ENCODE measurements at places on chromosomes 7 and 10.

DNA sequence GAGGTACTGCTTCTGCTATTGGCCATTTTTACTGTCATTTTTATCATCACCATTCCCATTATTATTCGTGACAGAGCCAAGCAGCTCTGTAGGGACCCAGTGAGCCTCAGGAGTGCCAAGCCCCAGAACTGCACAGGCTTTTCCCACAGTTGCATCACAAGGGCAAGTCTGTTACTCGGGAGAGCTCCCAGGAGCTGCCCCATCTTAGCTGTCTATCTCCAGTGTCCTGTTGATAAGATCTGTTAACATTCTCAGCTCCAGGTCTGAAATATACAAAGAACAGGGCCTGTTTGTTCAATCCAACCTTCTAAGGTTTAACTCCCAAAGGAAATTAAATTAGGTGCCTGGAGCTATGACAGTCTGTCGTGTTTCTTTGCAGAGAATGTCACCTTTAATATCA, 20.2 kb upstream of the TRIM8 start:
- DNase-seq = no peak

GRCh38 chr10:124529661-124530214, 68.1 kb downstream of the LHPP start:
- no peak for DNase-seq

DNA sequence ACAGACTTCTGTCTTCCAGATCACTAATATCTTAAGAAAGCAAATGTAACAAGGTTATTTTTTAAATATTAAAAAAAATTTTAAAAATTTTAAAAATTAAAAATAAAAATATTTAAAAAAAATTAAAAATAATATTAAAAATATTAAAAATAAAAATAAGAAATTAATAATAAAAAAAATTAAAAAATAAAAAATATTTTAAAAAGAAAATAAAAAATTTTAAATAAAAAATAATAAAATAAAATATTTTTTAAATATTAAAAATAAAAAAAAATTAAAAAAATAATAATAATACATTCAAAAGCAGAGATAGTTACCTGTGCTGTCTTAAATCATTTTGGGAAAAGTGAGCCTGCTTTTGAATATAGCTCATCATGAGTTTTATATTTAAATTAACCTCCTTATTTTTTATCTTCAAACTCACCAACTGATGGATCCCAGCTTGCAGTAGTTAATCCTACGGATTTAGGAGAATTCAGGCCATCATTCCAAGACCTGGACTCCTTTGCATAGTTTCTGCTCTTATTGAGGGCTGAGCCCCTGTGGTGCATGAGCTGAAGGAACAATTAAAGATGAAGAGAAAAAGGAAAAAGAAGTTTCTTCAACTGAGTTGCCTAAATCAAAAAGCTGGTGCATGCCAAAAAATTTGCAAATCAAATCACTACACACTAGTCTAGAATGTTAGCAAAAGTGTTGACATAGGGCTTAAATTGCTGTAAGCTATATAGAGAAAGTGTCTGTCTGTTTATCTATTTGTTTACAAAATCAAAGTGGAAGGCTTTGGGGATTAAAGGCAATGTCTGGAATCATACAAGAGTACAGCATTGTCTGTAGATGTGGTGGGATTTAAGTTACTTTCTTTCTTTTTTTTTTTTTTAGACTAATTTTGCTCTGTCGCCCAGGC, 50.5 kb upstream of the ZNF438 start:
- DNase-seq = no peak

DNA sequence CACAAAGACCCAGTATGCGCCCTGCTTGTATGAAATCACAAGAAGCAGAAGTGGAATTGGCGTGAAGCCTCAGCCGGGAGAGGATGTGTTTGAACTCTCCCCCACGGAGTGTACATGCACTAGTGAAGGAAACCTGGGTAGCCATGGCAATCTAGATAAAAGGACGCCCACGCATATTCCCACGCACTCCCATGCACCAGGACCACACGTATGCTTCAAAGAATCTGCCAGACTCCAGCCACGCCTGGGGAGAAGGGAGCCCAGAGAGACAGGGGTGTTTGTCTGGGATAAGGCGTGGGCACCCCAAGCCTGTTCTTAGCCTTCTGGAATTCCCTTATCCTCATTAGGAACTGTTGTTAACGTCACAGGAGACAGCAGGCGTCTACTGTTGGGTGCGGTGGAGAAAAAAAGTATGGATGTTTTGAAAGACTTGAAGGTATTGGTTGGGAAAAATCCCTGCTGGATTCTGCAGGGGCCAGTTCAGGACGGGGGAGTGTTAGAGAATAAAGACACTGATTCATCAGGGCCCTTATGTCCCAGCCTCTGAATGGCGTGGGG, 28.9 kb upstream of the ECHDC3 start:
- DNase-seq = no peak

- no peak for DNase-seq
These were observed 51.6 kb downstream of the HBP1 start for GRCh38 chr7:107220356-107220755.

- peak; percentile 81 for DNase-seq
These were observed 38.2 kb downstream of the TNS3 start for GRCh38 chr7:47543714-47544113.

GRCh38 chr10:84406561-84406960, 78.2 kb downstream of the CCSER2 start:
- DNase-seq = no peak

DNA sequence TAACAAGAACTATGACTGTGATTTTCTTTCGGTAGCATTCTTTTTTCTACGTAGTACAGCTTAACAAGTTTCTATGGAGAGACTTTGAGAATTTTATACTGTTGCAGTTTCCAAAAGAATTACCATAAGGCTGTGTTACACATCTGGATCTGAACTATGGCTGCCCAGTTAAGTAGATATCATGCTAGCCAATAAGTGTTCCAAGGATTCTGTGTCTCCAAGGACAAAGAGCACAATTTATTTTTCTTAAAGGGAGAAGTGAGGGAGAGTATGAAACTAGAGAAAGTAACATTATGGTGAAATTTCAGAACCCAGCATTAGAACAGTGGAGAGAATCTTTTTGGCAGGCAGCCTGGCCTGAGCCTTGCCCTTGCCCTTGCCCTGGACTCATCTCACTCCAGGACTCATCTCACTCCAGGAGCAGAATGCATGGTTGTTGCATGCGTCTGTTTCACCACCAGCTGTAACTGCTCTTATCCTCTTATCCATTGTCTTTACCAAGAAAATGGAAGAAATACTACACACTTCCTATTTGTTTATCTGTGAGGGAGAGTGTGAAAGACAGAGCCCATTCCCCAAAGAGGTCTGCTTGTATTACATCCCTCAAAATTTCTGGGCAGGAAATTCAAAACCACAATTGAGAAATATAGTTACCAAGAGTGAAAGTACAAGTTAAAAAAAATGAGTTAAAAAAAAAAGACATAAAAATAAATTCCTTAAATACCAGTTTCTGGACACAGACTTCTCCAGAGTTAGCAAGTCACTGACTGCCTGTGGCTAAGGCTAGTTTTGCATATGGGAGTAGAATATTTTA, 1067.5 kb downstream of the NRG3 start:
- DNase-seq = no peak

- no peak for DNase-seq
These were observed 28.9 kb downstream of the FZD1 start for GRCh38 chr7:91293136-91293535.

- DNase-seq = no peak
These were observed 214.2 kb downstream of the ANK3 start for GRCh38 chr10:60175441-60175971.

GRCh38 chr10:71219918-71220688, 7.7 kb downstream of the UNC5B start:
- no peak for DNase-seq

DNA sequence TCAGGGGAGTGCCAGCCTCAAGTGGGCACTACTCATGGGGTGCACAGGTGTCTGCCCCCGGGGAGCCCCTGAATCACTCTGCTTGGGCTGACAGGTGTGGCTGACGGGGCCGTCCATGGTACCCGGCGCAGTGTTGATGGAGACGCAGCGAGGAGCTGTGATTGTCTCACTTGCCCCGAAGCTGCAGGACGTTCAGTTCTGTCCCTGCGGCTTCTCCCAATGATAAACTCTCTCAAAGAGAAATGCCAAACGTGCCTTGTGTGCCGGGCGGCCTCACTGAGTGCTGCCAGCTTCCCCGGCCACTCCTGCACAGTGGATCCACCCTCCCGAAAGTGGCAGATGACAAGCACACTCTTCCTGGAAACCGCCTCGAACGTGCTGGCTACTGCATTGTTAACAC, 203.2 kb downstream of the DNAJB6 start:
- no peak for DNase-seq

DNA sequence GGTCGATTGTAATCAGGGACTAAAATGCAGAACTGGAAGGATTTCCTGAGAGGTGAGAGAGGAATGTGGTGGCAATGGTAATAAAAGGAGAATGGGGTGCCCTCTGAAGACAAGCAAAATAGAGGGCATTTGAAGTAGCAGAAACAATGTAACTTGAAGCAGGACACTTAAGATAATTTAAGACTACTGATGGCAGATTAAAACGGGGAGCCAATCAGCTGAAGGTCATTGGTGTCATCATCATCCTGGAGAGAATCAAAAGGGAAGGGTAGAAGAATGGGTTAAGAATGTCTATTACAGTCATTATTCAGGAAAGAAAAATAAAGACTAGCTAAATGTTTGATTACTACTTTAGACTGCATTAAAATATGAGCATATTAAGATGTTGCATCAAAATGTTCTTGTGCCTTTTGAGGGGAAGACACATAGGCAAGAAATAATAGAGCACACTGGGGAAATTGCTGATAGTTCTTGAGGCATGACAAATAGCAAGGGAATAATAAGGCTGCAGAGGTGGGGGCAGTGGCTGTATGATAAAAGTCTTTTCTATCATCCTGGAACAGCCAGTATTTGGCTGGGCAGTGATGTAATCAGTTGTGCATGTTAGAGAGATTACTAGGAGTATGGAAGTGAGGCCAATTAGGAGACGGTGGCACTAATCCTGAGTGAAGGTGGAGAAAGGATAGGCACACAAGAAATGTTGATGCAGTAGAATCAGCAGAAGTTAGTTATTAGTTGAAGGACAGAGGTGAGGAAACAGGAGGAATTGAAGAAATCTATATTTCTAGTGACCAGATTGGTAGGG, 60.2 kb downstream of the CCDC71L start:
- DNase-seq = no peak

DNA sequence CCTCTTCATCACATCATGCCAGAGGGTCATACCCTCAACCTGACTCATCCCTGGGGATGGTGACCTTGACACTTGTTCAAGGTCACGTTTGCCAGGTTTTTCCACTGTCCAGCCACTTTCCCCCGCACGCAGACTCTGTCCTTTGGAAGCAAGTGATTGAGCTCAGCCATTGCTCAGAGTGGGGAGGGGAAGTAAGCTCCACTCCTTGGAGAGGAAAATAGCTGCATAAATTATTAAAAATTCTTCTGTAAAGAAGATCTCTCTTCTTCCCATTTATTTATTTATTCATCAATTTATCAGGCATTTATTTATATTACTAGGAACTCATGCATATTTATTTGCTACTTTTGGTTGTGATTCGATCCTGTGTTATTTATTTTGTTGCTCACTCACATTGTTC, 88.0 kb downstream of the GLRX3 start:
- DNase-seq = no peak

GRCh38 chr10:131431978-131432690, 120.6 kb upstream of the TCERG1L start:
- DNase-seq = no peak

GRCh38 chr7:16774294-16774693, 20.7 kb downstream of the TSPAN13 start:
- DNase-seq = no peak

DNA sequence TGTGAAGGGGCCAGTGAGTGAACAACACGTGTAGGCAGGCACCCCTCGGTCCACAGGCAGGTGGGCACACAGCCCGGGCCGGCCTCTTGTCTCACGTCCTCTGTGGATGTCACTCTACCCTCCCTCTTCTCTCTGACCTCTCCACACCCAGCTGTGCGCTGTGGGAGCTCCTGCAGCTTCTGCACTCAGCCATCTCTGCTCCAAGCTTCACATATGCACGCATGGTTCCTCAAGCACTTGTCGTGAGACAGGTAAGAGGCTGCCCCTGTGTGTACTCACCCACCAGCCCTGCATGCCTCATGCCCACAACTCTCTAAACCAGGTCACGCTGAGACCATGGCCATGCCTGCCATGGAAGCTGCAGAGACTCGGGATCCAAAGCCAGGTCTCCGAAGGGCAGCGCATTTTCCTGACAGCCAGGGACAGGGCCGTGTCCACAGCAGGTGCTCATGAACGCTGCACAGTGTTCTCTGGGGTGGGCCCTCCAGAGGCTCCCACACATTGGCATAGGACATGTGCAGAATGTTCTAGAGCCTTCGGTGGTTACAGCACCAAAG, 477.5 kb downstream of the PTPRN2 start:
- no peak for DNase-seq

DNA sequence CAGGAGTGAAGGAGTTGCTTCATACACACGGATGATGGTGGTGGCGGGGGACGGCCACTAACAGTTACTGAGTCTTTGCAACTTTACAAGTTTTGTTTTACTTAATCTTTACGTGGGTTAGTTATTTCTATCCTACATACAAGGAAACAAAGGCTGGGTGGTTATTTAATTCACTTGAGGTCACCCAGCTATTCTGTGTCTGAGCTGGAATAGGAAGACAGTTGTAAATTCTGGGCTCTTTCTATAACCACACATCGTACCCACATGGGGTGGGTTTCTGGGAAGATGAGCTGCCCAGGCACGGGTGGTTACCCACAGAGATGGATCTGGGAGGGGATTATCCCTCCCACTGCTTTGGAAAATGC, 137.9 kb downstream of the ANLN start:
- DNase-seq = no peak

GRCh38 chr10:102615361-102615760, 28.9 kb upstream of the TRIM8 start:
- no peak for DNase-seq

- no peak for DNase-seq
These were observed 2.5 kb downstream of the TRIM8 start for GRCh38 chr10:102646610-102647442.

- DNase-seq = no peak
These were observed 31.3 kb downstream of the KIN start for GRCh38 chr10:7756360-7756992.

DNA sequence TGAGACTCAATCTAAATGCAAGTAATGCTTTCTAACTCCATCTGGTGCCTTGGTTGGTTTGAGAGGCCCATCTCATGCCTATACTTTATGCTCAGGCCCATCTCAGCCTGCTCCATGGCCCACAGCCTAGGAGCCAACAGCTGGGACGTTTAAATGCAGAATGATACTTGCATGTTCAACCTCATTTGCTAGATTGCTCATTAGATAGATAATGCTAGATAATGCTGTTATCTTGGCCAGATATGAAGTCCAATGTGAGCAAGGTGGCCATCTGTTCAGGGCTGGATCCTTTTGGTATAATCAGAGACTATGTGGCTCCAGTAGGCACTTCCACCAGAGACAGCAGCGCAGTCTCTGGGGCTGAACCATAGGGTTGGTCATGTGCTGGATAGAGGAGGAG, 321.6 kb upstream of the PHYHIPL start:
- no peak for DNase-seq
